ENCODE measurements at places on chromosomes 6 and 20.
A peak's percentile ranks its signal among the peaks of the same experiment; 100 is the strongest.

DNA sequence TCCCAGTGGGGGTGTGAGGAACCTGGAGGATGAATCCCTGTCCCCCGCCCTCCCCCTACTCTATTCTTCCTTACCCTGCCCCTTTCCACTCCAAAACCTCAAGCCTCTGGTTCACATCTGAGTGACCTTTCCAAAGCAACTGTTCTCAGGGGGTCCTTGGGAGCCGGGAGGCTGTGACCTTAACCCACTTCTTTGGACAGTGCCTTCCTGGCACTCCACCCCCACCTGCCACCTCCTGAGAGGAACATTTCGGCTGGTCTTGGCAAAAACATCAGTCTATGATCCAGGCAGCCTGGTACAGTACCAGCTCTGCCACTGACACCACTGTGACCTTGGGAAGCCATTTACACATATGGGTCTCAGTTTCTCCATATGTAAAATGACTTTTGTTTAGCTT lies 121.7 kb downstream of the MRPL14 start:
- no peaks in the 10 kb centered on the region for H3K27me3 ChIP-seq
- H3K4me3 ChIP-seq: no peak overlapping the region
- no peak for DNase-seq
- H3K27ac ChIP-seq: no peak overlapping the region

DNA sequence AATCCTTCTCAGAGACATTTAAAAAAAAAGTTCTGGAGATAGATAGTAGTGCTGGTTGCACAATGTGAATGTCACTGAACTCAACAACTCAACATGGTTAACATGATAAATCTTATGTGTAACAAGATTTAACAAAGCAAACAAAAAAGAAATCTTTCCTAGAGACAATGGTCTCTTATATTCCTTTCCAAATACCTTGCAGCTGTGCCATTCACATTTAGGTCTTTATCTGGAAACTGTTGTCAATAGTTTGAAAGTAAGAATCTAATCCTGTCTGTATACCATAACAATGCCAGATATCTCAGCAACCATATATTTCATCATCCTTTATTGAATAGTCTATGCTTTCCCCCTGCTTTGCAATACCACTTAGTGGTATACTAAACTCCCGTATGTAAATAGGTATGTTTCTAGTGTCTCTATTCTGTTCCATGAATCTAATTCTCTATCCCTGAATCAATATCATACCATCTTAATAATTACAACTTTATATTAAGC lies 2.1 kb downstream of the SERAC1 start:
- no peak overlapping the region for H3K4me3 ChIP-seq
- no peak for DNase-seq

DNA sequence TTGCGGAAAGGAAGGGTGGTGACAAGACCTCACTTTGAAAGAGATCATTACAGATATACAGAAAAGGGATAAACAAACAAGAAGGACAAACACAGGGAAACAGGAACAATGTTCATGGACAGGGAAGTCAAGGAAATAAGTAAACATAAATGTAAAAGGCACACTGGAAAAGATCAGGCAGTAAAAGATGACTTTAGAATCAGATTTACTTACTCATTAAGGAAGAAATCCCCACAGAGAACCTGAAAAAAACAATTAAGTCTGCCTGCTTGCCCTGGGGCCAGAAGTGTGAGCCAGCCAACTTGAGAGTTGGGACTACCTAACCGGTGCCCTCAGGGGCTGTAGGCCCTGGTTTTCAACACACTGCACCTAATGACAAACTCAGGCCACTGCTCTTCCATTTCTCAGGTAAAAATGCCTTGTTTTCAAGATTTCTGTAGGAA lies 1.7 kb downstream of the APMAP start:
- H3K4me1 ChIP-seq: peaks cover 3% of the 10 kb centered on the region
- H3K27me3 ChIP-seq: no peaks in the 10 kb centered on the region
- H3K36me3 ChIP-seq: no peaks in the 10 kb centered on the region
- no peak overlapping the region for H3K27ac ChIP-seq
- no peak for DNase-seq

GRCh38 chr20:3889489-3890397 lies 556 bp downstream of the PANK2 start:
- H3K27ac ChIP-seq: peak overlapping the region; percentile 92
- H3K27me3 ChIP-seq: no peaks in the 10 kb centered on the region
- peak; percentile 35 for DNase-seq
- no peaks in the 10 kb centered on the region for H3K36me3 ChIP-seq

DNA sequence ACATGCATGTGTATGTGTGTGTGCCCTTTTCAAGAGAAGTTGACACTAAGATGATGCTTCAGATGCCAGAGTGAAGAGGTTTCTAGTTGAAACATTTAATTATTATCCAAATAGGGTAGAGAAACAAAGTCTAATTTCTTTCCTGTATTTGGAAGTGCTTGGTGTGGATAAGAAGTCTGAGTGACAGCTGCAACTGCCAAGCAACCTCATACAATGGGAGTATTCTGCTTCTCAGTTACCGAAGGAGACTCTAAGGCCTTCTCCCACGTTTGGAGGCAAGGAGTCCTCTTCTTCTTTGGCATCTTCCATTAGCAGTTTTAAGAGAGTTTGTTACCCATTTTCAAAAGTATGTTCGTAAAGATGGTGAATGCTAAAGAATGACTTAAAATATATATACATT lies 82.4 kb downstream of the HDGFL1 start:
- no peaks in the 10 kb centered on the region for H3K36me3 ChIP-seq
- H3K27ac ChIP-seq: no peak overlapping the region

DNA sequence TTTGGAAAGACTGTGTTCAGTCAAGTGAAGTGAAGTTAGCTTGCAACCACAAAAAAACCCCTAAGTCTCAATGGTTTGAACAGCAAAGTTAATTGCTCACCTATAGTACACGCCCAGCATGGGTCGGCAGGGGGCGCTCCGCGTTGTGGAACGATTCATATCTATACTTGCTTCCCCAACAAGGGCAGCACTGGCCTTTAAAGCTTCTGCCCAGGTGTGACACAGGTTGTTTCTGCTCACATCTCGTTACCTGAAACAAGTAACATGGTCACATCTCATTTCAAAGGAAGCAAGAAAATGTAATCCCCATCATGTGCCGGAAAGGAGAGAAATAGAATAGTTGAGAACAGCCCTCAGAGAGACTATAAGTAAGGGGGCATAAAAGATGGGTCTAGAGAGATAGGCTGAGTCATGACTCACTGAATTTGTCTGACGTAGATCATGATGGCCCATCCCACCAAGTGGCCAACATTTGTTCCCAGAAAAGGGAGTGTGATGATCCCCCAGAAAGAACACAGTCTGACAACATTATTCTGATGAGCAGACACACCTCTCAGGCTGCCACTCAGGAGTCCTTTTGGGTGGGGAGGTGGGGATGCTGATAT lies 29.0 kb downstream of the HNF4A start:
- H3K4me1 ChIP-seq: peaks cover 4% of the 10 kb centered on the region
- H3K27ac ChIP-seq: no peak overlapping the region
- peak; percentile 85 for DNase-seq
- no peaks in the 10 kb centered on the region for H3K27me3 ChIP-seq
- no peak overlapping the region for H3K4me3 ChIP-seq

DNA sequence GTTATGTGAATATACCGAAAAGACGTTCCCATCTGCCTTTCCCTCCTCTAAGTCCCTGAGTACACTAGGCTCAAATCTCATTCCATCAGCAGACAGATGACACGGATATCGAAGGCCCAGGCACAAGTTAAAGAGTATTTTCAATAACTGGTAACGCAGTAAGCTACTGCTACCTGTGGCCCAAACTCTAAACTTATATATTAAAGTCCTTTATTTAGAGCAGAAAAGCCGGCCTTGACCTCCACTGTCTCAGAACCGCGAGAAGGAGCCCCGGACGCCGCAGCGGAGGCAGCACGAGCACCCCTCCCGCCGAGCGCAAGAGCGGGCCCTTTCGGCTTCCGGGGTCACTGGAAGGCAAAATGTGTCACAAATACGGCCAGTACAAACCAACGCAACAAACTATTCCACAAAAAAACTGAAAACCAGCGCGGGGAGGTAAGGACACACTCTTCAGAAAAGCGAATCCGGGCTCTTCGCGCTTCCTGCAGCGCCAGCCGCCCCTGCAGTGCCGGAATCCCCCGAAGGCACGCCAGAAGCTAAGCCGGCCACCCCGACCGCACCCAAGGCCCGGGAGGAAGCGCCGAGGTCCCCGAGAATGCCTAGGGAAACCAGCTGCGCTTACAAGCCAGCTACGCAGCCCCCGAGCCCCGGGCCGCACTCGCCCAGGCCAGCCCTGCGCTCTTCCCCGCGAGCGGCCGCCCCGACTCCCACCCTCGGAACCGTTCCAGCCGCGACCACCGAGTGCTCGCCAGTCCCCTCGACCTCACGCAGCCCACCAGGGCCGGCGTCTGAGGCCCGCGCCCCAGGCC lies 681 bp downstream of the DIDO1 start:
- DNase-seq: no peak
- H3K27me3 ChIP-seq: no peaks in the 10 kb centered on the region
- H3K36me3 ChIP-seq: no peaks in the 10 kb centered on the region

- no peaks in the 10 kb centered on the region for H3K36me3 ChIP-seq
- no peaks in the 10 kb centered on the region for H3K27me3 ChIP-seq
- peaks cover 25% of the 10 kb centered on the region for H3K4me1 ChIP-seq
- H3K27ac ChIP-seq: no peak overlapping the region
- H3K4me3 ChIP-seq: no peak overlapping the region
Observed at GRCh38 chr20:57678340-57678739, 31.5 kb downstream of the PMEPA1 start.

DNA sequence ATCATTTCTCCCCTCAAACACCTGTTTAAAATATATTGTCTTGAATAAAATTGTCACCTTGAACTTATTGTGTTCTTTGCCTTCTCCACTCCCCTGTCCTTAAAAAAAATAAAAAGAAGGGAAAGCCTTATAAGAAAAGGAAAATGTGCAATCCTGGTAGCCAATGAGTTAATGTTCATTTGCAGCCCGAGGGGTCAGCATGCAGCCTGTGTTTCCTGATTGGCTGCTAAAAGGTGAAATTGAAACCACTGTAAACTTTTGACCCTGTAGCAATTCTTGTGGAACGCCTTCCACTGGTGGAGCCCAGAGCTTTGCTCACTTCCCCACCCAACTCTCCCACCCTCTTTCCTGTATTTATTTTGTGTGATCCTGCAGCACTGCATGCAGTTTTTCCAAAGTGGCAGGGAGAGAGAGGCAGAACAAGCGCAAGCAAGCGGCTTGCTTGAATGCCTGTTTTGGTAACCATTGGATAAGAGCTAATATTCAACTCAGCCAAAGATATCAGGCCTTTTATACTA lies 74.9 kb downstream of the NCOA3 start:
- no peaks in the 10 kb centered on the region for H3K27me3 ChIP-seq
- DNase-seq: peak; percentile 61
- peak overlapping the region; percentile 60 for H3K27ac ChIP-seq
- no peaks in the 10 kb centered on the region for H3K36me3 ChIP-seq
- H3K4me3 ChIP-seq: no peak overlapping the region
- H3K4me1 ChIP-seq: peaks cover 6% of the 10 kb centered on the region

- no peaks in the 10 kb centered on the region for H3K27me3 ChIP-seq
- H3K4me3 ChIP-seq: no peak overlapping the region
- no peaks in the 10 kb centered on the region for H3K36me3 ChIP-seq
- no peak for DNase-seq
- peaks cover 2% of the 10 kb centered on the region for H3K4me1 ChIP-seq
Observed at GRCh38 chr6:157911278-157911677, 70.4 kb upstream of the SYNJ2 start.

- no peaks in the 10 kb centered on the region for H3K4me1 ChIP-seq
- no peaks in the 10 kb centered on the region for H3K36me3 ChIP-seq
- DNase-seq: no peak
- no peak overlapping the region for H3K27ac ChIP-seq
Observed at GRCh38 chr6:1952740-1953360, 292.6 kb downstream of the GMDS start.

GRCh38 chr6:168837254-168838036 lies 396.5 kb downstream of the SMOC2 start:
- DNase-seq: no peak
- H3K4me3 ChIP-seq: no peak overlapping the region
- no peaks in the 10 kb centered on the region for H3K27me3 ChIP-seq
- H3K27ac ChIP-seq: no peak overlapping the region
- H3K36me3 ChIP-seq: no peaks in the 10 kb centered on the region

DNA sequence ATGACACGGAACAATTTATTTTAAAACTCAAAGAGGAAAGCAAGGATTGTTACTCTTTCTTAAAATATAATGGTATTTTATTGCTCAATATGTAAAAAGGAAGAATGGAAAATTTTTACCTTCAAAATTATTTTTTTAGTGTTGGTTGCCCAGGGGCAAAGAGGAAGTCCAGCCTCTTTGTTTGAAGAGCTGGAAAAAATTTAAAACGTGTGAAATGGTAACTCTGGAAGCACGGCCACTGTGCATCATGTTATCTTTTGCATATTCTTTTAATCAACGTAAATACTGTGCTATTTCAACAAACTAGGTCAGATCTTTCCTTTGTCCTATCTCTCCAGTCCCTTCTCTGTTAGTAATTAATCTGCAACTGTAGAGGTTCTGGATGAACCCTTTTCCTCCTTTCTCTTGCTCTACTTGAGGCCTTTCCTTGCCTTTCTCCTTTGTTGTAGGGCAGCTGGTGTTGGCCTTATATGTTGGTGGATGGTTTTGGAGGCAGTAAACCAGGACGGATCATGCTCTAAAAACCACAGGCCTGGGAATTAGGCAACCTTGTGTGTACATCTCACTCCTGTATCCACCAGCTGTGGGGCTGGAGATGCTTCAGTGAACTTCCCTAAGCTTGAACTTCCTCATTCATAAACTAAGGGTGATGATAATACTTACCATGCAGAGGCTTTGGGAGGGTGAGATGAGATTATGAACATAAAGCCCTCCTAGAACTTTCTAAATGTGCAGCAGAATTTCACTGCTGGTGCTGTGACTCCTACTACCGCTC lies 143.3 kb downstream of the PRL start:
- H3K36me3 ChIP-seq: no peaks in the 10 kb centered on the region
- H3K27me3 ChIP-seq: no peaks in the 10 kb centered on the region
- H3K4me1 ChIP-seq: peaks cover 3% of the 10 kb centered on the region
- no peak for DNase-seq
- no peak overlapping the region for H3K27ac ChIP-seq
- no peak overlapping the region for H3K4me3 ChIP-seq

DNA sequence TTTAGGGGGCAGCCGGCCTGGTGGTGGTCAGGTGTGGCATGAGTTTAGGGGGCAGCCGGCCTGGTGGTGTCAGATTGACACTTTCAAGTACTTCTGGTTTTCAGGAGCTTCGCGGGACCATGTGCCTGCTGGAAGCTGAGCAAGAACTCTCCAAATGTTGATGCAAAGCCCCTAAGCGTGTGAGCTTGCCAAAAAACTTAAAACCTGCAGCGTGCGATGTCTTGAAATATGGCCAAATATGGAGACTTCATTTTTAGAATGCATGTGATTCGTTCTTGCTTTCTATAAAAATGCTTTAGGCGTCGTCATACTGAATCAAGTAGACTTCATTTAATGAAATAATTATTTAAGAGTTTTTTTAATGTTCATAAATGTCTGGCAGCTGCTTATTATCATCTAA lies 149.4 kb downstream of the SMOC2 start:
- no peak overlapping the region for H3K4me3 ChIP-seq
- H3K27ac ChIP-seq: no peak overlapping the region
- H3K4me1 ChIP-seq: no peaks in the 10 kb centered on the region
- no peak for DNase-seq
- no peaks in the 10 kb centered on the region for H3K36me3 ChIP-seq
- H3K27me3 ChIP-seq: no peaks in the 10 kb centered on the region
